ENCODE measurements at places on chromosomes 13 and 19.

DNA sequence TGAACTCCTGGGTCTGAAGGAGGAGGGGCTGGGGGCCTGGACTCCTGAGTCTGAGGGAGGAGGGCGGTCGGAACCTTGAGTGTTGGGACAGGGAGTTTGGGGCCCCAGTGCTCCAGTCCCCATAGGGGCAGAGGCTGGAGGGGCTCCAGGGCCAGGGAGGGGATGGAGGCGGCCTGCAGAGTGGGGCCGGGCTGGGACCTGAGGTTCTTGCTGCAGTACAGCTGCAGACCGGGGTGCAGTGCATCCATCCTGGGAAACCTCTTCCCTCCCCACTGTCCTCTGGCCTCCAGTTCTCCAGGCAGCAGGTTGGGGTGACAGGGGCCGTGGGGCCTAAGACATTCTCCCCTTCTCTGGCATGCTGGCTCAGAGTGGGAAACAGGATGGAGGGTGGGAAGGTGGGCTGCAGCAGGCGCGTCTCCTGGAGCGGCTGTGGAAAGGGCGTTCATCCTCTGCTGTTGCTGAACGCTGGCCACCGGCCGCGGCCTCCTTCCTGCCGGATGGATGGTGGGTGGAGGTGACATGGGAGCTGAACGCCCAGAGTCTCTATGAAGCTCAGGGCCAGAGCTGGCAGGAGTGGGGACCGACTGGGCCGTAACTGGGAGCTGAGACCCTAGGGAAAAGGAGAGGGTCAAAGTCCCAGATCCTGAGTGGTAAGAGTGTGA lies 1.6 kb downstream of the BRSK1 start:
- no peak for DNase-seq

DNA sequence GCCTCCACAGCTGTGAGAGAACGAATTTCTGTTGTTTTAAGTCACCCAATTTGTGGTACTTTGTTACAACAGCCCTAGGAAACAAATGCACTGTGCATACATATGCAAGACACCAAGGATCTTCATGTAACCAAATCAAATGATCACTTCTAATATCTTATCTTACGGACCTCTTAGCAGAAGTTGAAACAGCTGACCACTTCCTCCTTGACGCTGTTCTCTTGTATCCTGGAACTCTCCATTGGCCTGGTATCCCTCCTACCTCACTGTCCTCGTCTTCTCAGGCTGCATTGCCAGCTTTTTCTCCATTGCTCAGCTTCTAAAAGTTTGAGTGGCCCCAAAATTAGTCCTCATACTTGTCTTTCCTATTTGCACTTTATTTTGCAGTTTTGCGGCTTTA lies 200.4 kb downstream of the DLEU7 start:
- DNase-seq = no peak

DNA sequence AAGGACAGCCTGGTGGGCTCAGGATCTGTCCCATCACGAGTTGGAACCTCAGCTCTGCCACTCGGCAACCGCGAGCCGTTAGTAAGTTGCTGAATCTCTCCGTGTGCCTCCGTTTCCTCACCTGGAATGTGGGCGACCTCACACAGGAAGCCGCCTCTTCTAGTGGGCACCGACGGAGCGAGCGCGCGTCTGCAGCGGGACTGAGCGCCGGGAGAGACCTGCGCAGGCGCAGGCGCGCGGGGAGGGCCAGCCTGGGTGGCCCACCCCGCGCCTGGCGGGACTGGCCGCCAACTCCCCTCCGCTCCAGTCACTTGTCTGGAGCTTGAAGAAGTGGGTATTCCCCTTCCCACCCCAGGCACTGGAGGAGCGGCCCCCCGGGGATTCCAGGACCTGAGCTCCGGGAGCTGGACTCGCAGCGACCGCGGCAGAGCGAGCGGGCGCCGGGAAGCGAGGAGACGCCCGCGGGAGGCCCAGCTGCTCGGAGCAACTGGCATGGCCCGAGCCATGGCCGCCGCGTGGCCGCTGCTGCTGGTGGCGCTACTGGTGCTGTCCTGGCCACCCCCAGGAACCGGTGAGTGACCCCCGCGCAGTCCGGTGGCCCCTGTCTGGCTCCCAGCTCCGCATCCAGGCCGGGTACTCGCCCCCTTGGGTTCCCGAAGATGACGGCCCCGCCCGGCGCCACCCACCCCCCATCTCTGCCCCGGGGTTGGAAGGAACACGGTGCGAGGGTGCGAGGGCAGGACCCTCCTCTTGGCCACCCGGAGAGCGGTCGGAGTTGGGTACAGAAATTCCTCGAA lies at the start of gene PVR:
TSS of gene PVR (plus strand) at position 306 of the 797 bp plus-strand sequence. CDS start at position 493, 187 bp downstream.
- DNase-seq = peak; percentile 83

DNA sequence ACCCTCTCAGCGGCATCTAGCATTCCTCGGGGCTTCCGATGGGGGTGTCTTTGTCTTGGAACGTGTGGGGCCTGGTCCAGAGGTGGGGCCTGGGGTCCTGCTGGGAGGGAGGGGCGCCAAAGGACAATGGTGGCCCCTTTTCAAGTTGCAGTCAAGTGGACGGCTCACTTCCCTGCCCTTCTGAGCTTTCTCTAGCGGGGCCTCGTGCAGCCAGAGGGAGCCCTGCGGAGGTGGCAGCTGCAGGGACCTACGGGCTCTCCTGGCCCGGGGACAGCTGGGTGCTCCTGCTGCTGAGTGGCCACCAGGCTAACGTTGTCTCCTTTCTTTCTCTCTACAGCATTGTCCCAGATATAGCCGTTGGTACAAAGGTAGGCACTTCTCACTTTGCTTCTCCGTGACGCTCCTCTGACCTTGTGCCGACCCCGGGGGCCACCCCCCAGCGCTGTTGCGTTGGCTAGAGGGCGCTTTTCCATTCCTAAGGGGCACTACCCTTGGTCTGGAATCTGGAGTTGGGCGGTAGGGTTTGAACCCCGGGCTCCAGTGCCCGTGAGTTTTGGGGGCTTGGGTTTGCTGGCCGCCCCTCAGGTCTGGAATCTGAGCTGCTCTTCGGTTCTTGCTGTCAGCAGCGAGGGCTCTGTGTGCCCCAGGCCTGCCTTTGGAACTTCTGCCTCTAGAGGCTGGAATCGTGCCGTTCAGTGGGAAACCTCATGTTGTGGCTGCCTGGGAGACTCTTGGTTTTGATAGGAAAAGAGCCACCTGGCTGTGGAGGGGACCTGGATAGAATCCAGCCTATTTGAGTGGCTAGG lies 2.0 kb downstream of the PTBP1 start:
- DNase-seq = no peak

- DNase-seq = no peak
Observed at GRCh38 chr13:34076319-34076718, 258.4 kb downstream of the RFC3 start.

GRCh38 chr13:45473627-45474026 lies 8.9 kb downstream of the COG3 start:
- no peak for DNase-seq

DNA sequence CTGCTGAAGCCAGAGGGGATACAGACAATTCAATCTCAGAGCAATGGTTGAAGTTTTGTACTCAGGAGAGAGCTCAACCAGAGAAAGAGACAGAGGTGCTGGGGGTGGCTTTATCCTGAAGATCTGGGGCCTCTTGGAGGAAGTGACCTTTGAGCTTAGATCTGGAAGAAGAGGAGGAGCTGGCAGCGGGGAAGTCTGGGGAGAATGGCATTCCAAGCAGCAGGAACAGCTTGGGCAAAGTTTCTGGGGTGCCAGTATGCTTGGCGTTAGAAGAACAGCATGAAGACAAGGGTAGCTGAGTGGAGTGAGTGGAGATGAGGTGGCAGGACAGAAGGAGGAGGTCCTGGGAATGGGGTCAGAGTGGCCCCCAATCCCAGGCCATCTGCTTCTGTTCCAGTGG lies 11.3 kb downstream of the MAST3 start:
- no peak for DNase-seq

DNA sequence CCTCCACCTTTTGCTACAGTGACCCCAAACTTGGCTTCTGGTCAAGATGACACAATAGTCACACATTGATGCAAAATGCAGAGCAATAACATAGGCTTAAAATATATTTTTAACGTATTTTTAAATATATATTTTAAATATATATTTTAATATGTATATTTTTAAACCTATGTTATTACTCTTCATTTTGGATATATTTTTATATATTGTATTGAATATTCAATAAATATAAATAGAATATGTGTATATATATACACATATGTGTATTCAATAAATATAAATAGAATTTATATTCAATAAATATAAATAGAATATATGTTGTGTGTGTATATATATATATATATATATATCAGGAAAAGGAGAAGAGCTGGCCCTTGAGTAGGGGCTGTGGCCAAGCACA lies 115.6 kb downstream of the POU4F1 start:
- no peak for DNase-seq

DNA sequence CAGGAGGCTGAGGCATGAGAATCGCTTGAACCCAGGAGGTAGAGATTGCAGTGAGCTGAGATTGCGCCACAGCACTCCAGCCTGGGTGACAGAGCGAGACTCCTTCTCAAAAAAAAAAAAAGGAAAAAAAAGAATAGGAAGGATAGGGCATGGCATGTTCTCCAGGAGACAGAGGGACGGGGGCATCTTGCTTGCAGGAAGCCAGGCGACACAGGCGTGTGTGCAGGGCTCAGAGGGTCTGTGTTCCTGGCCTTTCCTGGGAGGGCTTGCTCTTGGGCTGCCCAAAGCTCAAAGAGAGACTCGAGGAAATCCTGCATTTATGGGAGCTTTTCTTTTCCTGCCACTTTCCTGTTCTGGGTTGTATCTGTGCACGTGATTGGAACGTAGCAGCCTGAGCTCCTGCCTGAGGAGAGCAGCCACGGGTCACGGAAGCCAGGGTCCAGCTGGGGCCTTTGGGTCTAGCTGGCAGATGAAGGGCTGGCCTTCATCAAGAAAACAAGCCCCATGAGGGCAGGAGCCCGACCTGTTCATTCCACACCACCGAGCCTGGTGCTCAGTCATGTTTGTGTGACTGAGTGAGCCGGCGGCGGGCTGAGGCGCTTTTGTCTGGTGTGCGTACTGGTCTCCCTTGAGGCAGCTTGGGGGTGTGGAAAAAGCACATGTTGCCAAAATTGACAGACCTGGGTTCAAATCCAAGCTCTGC lies 44.5 kb downstream of the CAPN12 start:
- no peak for DNase-seq

DNA sequence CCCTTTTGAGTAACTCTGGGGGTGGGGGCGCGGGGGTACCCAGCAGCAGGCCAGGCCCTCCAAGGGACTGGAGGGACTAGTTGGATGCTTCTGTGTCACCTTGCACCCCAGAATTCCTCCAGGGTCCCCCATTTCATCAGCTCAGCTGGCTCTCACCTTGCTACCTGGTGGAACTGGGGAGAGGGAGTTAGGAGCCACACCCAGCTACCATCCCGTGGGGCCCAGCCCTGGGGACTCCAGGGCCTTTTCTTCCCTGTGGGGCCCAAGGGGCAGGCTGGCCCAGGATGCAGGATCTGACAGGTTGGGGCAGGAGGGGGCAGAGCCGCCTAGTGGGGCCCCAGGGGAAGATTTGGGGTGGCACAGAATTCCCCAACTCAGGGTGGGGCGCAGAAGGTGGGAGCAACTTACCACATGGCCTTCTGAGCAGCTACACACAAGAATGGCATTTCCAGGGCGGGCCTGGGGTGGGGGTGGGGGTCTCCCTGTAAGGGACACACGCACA lies 32.8 kb upstream of the NANOS3 start:
- DNase-seq = no peak

- peak; percentile 2 for DNase-seq
Observed at GRCh38 chr13:54029226-54029625, 1000.6 kb downstream of the OLFM4 start.

- DNase-seq = no peak
Observed at GRCh38 chr13:99406799-99407201, 94.5 kb upstream of the TM9SF2 start.

GRCh38 chr13:41562083-41562482 lies 104.7 kb downstream of the RGCC start:
- DNase-seq = no peak

DNA sequence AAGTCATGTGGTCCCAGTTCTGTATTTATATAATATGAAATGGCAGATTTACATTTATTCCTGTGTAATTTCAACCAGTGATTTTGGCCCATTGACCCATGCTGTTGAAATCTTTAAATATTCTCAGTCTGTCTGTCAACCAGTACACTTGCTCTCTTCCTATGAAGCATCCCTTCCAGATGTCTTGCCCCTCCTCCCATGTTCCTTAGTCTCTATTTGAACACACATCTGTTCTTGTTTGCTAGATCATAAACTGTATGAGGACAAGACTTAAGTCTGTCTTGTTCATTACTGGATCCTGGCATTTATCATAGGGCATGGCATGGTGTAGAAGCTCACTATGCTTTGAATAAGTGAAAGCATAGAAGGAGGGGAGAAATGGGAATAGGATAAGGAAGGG lies 34.9 kb downstream of the STARD13 start:
- no peak for DNase-seq

DNA sequence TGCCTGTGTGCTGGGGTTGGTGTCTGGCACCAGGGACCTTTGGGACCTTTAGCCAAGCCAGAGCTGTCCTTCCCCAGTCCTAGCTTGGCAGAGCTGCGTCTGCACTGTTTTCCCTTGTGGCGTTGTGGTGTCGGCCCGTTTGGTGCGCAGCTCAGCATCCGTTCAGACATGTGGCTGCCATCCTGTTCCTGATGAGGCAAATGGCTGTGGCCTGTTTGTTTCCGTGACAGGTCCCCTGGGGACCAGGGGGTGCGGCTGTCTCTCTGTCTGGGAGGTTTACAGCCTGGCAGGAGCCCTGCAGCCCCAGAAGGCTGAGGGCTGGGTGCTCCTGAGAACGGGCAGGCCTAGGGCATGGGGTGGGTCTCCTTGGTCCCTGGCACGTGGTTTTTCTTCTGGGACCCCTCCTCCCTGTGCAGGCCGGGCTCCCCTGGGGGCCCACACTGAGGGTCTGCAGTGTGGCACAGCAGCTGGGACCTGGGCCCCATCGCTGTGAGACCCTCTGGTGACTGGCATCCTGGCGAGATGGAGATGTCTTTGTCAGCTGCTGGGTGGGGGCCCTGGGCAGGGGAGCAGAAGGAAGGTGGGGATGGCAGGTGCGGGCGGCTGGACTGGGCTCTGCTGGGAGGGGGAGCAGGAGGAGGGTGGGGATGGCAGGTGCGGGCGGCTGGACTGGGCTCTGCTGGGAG lies 4.0 kb downstream of the SPPL2B start:
- peak; percentile 26 for DNase-seq

DNA sequence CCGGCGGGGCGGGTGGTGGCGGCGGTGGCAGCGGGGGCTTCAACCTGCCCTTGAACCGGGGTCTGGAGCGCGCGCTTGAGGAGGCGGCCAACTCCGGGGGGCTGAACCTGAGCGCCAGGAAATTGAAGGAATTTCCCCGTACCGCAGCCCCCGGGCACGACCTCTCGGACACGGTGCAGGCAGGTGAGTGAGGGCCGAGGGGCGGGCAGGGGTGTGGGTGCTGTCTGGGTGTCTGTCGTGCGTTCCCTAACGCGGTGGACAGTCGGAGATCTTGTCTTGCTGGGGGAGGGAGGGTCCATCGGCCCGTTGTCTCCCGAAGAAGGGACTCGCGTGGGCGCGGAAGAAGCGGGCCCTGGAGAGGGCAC lies 533 bp downstream of the LRCH1 start:
- peak; percentile 52 for DNase-seq

DNA sequence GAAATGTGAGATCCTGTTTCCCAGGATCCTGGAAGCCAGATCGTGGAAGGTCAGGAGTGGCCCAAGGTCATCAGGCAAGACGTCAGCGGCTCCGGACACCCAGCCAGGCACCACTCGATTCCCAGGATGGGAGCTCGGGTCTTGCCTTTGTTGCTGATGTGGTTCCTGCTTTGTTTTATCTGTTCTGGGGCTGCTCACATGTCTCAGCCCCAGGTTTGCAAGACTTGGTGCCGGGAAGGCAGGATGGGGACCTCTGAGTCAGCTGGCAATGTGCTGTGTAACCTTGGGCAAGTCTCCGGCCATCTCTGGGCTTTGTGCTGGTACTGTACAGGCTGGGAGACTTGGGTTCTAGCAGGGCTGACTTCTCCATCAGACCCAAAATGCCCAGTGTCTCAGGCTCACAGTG lies 1.4 kb upstream of the FCHO1 start:
- DNase-seq = no peak
